NCI-H446 (cell line): ENCODE measurements at places on chromosomes 4 and X.

GRCh38 chr4:44661940-44662622 is 10.7 kb upstream of the YIPF7 start:
- no peak for DNase-seq

- no peak for DNase-seq
These were observed at the start of gene MAGEC2 for GRCh38 chrX:142204522-142205433. Gene MAGEC2, minus strand, starts transcription at chrX:142205290. Its CDS starts 1,303 bp downstream, at chrX:142203987.

- no peak for DNase-seq
These were observed 1.1 kb downstream of the ZFYVE28 start for GRCh38 chr4:2417226-2417764.

GRCh38 chrX:111100191-111100590 is 4.2 kb downstream of the PAK3 start:
- peak; percentile 2 for DNase-seq

- no peak for DNase-seq
These were observed 1586.1 kb upstream of the AGA start for GRCh38 chr4:179028321-179028720.

GRCh38 chr4:55340266-55340665 is 5.8 kb upstream of the SRD5A3 start:
- DNase-seq = no peak

GRCh38 chrX:119071381-119071780 is 1.4 kb upstream of the CT47C1 start:
- DNase-seq = no peak

DNA sequence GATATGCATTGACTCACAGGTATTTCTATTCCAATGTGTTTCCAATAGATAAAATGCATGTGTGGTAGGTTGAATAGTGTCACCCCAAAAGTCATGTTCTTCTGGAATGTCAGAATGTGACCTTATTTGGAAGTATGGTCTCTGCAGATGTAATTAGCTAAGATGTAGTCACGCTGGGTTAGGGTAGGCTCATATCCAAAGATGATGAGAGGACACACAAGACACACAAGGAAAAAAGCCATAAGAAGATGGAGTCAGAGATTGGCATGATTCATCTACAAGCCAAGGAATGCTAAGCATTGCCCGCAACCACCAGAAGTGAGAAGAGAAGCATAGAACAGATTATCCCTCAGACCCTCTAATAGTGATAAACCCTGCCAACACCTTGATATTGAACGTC is 17.5 kb downstream of the ZNF330 start:
- DNase-seq = no peak

DNA sequence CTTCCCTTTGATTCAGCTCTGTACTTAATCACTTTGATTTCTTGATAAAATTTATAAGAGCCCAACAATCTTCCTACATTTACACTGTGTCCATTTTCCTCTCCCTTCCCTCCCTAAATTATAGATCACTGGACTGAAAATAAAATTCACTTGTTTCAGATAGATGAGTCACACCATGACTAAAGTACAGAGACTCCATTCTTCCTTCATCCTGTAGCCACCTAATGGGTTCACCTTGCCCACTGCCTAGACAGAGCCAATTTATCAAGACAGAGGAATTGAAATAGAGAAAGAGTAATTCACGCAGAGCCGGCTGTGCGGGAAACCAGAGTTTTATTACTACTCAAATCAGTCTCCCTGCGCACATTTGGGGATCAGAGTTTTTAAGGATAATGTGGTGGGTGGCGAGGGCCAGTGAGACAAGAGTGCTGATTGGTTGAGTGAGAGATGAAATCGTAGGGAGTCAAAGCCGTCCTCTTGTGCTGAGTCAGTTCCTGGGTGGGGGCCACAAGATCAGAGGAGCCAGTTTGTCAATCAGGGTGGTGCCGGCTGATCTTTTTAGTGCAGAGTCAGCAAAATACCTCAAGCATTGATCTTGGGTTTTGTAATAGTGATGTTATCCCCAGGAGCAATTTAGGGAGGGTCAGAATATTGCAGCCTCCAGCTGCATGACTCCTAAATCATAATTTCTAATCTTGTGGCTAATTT is 71.3 kb upstream of the MED14 start:
- DNase-seq = no peak

GRCh38 chrX:54271664-54272063 is 86.2 kb downstream of the WNK3 start:
- DNase-seq = no peak

- DNase-seq = no peak
These were observed 33.6 kb downstream of the FMR1 start for GRCh38 chrX:147945286-147945685.

DNA sequence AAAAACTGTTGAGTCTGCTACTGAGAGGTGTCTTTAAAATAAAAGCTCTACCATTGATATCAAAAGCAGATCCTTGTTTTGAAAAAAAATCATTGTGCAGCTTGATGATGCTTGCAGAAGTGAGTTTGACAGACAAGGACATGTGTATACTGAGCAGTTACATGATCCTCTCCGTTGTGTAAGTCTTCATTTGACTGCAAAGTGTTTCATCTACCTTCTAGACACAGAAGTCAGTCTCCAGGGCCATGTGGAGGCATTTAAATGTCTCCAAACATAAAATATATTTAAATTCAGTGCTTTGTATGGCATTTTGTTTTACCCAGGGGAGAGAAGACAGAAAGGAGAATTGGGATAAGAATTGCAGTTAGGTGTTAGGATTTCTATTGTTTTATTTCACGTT is 107.8 kb upstream of the MYOZ2 start:
- no peak for DNase-seq

DNA sequence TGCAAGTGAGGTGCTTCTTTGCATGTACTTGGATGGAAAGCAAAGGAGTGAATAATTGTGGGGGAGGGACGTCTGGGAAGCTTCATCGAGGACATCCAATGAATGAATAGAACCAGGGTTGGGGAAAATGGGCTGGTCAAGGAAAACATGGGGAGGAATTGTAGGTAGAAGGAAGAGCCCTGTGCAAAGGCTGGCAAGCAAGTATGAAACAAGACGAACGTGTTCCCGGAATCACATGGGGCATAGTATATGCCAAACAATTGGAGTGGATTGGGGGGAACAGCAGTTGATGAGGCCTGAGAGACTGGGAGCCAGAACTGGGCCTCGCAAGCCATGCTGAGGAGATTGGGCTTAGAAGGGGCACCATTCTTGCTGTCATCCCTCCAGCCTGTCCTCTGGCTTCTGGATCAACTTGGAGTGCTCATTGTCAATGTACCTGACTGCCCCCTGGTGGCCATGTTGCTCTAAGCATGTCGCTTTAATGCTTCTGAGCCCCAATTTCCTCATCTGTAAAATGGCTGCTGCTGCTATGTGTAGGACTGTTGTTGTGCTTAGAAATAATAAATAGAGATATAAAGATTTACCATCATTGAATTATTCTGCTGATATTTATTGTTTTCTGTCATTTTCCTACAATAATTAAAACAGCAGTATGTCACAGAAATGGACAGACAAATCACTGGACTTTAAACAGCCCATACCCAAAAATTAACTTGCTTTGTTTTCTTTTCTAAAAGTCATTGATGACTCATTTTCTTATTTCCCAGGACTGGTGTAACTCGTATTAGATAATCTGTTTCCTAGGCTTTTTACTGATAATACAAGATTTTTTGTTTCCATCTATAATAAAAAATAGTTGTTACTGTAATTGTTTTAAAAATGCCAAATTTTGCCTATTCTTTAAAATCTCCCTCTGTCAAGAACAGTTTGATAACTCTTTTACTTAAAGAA is 66.4 kb downstream of the JADE3 start:
- peak; percentile 78 for DNase-seq

DNA sequence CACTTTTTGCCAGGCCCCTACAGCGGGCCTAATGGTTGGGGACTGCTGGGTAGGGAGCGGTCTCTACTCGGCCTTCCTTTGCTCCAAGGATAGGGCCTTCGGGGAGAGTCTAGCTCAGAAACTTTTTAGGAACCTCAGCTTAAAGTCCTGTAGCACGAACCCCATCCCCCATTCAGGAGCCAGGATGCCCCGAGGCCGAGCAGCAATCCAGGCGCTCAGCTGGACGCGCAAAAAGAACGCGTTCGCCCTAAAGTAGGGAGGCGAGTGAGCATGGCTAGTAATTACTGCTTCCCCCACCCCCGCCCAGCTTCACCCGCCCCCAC is 9.7 kb downstream of the POU4F2 start:
- no peak for DNase-seq

- no peak for DNase-seq
These were observed 104.4 kb downstream of the PJA1 start for GRCh38 chrX:69060631-69061408.
